Spinal cord (tissue), 10 donors: ENCODE measurements at places on chromosomes 1 and 21. TPM values are rescaled to one million over a fixed set of nuclear protein-coding genes. Genes with fewer than 3 reads are reported as not detected.

GRCh38 chr1:166057650-166058049 lies 109.2 kb downstream of the FAM78B start:
- DNase-seq = no peak

GRCh38 chr1:181131255-181131941 lies 42.9 kb downstream of the IER5 start:
- DNase-seq = no peak

- no peak for DNase-seq
Observed at GRCh38 chr1:1623631-1624442, 8.1 kb upstream of the MMP23B start.

DNA sequence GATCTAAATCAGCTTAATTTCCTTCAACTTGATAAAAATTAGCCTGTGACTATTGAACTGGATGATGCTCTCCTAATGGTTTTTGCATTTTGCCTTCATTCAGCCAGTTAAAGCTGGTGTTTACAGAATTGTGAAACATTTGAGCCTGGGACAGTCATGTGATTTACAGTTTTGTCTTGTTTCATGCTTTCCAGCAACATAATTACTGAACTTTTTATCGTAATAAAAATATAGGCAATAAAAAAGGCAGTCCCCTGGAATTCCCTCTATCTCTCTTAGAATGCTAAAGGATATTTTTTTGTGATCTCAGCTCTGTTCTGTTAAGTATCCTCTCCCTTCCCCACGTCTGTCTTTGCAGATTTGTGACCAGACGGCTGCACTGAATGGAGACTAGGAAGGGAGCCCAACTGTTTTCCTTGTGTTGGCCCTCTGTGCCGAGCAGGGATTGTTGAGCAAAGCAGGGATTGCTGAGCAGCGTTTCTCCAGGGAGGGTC lies 70.3 kb upstream of the RGL1 start:
- DNase-seq = no peak

- DNase-seq = no peak
Observed at GRCh38 chr1:71964188-71964587, 318.2 kb downstream of the NEGR1 start.

GRCh38 chr1:13808729-13809131 lies 108.7 kb downstream of the PRDM2 start:
- DNase-seq = no peak

LMX1A gene
- polyA plus RNA-seq = 0.40 TPM

S100A5 gene
- not detected for polyA plus RNA-seq
